ENCODE measurements at places on chromosomes 16 and 17.

GRCh38 chr16:13394488-13394887 lies 493.1 kb downstream of the SHISA9 start:
- no peak for DNase-seq

GRCh38 chr16:81852347-81852746 lies 73.3 kb downstream of the PLCG2 start:
- DNase-seq = no peak

DNA sequence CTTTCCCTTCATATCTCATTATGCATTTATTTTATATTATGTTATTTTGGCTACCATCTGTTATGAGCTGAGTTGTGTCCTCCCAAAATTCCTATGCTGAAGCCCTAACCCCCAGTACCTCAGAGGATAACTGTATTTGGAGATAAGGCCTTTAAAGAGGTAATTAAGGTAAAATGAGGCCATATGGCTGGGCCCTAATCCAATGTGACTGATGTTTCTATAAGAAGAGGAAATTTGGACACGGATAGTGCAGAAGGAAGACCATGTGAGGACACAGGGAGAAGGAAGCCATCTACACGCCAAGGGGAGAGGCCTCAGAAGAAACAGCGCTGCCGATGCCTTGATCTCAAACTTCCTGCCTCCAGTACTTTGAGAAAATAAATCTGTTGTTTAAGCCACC lies 557.7 kb upstream of the CDH5 start:
- DNase-seq = no peak

DNA sequence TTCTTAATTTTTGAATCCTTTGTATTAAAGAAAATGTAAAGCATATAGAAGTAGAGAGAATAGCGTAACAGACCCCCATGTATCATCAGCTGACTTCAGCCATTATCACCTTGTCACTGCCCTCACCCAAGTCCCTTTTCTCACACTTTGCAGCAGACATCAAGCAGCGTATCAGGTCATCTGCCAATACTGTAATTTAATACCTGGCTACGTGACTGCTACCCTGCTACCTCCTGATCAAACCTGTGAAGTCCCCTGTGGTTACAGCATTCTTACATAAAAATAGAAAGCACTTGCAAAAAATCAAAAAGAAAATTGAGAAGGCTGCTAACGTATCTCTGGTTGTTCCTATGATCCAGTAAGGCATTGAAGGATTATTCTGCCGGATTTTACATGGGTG lies 96.4 kb downstream of the PLCG2 start:
- DNase-seq = no peak

GRCh38 chr17:82890339-82890730 lies 50.5 kb upstream of the ZNF750 start:
- no peak for DNase-seq
